SW480 (cell line): ENCODE measurements at places on chromosomes 7 and 10.

DNA sequence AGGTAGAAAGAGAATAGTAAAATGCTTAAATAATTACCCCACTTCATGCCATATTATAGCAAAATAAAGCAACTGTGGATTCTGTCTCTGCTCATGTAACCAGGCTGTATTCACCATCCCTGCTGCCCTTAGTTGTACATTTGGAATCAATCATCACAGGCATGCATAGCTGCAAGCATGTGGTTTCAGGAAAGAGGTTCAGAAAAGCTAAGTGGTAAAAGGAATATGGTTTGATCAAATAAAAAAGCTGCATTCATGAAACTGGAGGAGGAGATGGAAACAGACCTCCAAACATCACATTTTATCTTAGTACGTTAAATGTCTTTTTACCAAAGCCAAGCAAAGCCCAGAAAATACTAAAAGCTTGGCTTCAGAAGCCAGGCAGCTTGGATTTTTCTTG, 81.3 kb downstream of the ADAM22 start:
- no peak for DNase-seq

DNA sequence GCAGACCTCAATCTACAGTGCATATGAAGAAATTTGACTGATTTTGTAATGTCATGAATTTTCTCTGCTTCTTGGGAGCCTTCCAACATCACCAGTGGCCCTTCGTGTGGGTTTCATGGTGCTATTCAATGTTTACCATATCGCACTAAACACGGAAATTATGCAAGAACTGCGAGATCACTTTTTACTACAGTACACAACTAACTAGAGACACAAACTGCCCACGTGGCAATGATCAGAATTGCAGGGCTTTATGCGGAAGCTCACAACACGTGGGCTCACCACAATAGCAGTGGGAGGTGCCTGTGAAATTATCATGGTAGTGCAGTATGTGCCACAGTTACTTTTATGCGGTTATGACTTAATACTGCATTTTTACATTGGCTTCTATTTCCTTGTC, 449.7 kb upstream of the KLF6 start:
- DNase-seq: peak; percentile 73

GRCh38 chr10:130159192-130159794, 23.1 kb downstream of the GLRX3 start:
- DNase-seq: no peak

DNA sequence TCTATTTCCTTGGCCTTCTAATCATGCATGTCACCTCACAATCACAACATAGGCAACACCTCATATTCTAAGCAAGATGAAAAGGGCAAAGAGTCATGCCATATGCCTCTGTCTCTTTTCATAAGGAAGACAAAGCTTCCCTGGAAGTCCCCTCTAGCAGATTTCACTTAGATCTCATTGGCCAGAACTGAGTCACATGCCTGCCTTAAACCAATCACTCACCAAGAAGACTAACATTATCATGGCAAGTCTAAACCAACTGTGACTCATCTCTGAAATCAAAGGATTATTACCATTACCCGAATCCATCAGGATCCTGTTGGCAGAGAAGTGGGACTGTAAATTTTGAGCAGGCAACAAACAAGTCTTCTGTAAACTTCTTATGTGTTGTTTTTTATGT, 27.8 kb downstream of the CAV1 start:
- peak; percentile 18 for DNase-seq

DNA sequence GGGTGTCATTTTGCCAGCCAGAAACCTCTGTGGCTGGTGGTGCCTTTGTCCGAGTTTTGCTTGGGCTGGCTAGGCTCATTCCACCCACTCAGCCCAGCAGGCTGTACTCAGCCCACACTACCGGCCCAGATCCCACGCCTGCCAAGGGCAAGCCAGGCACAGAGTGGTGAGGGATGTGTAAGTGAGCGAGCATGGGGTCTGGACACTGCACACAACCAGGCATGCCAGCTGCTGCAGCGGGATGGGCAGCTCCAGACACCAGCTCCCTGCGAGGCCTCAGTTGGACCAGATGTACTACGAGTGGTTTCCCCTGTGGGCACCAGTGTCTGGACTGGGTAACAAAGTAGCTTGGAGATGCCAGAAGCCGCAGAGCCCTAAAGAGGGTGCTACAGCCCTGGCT, 134.2 kb upstream of the C7orf33 start:
- no peak for DNase-seq

DNA sequence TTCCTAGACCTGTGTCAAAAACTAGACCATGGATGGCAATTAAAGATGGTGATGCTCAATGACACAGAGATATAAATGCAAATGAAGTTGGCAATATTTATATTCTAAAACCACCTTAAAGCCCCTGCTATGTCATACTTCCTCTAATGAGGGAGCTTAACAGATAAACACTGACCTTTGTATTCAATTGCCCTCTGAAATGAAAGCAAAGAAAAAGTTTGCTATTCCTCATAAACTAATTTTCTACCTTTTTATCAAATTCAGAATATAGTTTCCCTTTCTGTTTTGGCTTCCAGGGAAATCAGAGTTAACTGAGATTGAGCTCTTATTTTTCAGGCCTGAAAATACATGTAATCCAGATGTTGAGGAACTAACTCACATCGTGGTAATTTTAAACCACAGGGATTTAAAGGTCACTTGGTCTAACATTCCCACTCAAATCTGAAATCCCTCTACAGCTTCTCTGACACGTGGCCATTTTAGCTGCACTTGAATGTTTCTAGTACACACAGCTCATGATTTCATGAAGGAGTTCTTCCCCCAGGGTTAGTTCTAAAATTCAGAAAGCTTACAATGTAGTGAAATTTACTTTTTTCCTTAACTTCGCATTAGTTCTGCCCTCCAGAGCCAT, 37.9 kb upstream of the ABCB5 start:
- DNase-seq: no peak

- no peak for DNase-seq
Measured at GRCh38 chr7:141361960-141362359, 189.2 kb upstream of the AGK start.

DNA sequence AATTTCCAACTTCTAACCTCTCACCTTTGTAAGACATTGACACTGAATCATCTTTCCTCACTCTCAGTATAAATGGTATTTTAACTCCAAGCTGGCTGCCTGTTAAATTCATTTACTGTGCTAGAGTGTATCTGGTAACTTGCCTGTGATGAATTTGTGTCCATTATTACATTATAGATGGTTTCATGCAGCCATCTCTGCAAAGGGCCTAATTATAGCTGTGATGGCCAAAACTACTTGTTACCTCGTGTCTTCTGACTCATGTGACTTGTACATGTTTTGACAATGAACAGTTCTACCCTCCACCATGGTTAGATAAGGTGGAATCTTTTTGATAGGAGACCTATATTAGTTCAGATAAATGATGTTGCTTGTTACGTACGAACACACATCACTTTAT, 392.0 kb downstream of the PAXIP1 start:
- DNase-seq: no peak

- DNase-seq: no peak
Measured at GRCh38 chr7:132537456-132538145, 38.7 kb downstream of the PLXNA4 start.

DNA sequence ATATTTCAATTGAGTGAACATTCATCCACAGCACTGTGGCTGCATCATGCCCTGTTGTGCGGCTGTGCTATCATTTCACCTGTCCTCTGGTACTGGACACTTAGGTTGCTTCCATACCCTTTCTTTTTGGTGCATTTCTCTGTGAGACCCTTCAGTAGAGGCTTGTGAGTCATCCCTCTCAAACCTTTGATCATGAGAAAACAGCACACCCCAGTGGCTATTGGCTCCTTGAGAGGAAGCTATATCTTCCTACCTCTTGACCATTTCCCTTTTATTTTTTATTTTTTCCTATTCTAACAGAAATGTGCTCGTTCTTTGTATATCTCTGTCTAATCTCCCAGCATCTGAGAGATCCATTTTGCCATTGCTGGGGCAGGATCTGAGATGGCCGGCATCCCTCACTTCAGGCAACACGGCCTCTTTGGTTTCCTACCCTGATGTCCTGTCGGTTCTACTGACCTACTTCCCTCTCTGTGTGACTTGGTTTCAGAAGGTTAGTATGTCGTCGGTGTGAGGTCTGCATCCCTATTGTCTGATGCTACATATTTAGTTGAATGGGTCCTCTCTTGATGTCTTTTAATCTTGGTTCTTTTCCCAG, 23.8 kb upstream of the PIK3AP1 start:
- no peak for DNase-seq
